ENCODE measurements at places on chromosomes 6 and 20. TPM values are rescaled to one million over a fixed set of nuclear protein-coding genes. Genes with fewer than 3 reads are reported as not detected.

TNXB gene
- 64.4 TPM for total RNA-seq

ZBP1 gene
- 1.5 TPM for total RNA-seq

APMAP gene
- 62.8 TPM for total RNA-seq

ANGPT4 gene
- total RNA-seq, result 0.10 TPM

EDN3 gene
- total RNA-seq, result 12.4 TPM

PPP2R5D gene
- 23.8 TPM for total RNA-seq

C6orf15 gene
- 4.7 TPM for total RNA-seq

GLP1R gene
- 0.10 TPM for total RNA-seq
